ENCODE measurements at places on chromosomes 2 and 18. TPM values are rescaled to one million over a fixed set of nuclear protein-coding genes. Genes with fewer than 3 reads are reported as not detected.

- no peak for DNase-seq
Measured at GRCh38 chr2:218295029-218295428, 2.7 kb upstream of the TMBIM1 start.

Gene CNGA3
- total RNA-seq = not detected

- no peak for DNase-seq
Measured at GRCh38 chr2:13584020-13584419, 867.3 kb downstream of the TRIB2 start.

- DNase-seq = no peak
Measured at GRCh38 chr2:215765729-215766360, 247.5 kb downstream of the MREG start.

DNA sequence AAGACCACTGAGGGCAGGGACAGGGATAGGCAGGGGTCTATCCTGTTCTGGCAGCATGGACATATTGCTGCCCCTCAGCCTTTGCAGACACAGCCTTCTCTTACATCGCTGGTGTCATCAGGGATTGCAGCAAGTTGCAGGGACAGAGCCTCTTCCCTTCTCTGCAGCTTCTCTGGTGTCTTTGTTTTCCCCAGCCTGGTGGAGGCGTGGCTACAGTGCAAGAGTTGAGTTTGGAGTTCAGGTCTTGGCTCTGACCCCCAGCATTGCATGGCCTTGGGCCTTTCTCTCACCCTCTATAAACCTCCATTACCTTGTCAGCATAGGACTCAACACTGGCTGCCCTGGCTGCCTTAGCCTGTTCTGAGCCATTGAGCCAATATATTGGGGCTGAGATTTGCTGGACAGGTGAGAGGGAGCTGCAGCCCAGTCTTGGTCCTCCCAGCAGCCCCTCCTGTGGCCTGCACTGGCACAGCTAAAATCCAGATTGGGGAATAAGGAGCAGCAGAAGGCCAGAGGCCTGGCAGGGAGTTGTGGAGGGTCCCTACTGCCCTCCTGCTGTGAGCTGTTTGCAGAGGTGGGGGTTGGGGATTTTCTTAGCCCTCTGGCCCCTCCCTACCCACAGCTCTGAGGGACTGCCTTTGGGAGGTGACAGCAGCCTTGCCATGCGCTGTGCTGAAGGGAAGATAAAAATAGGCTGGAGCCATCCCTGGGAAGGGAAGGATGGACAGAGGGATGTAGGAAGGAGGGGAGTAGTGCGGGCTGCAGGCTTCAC lies 22.8 kb downstream of the EHD3 start:
- DNase-seq = no peak
